Left lobe of liver (tissue), 2 donors: ENCODE measurements at places on chromosomes 5 and 9. TPM values are rescaled to one million over a fixed set of nuclear protein-coding genes. Genes with fewer than 3 reads are reported as not detected.

- DNase-seq: no peak
Observed at GRCh38 chr5:68648944-68649857, 433.6 kb downstream of the PIK3R1 start.

GRCh38 chr9:87862536-87863268 is 20.0 kb upstream of the SPATA31E1 start:
- DNase-seq: peak; percentile 28

DNA sequence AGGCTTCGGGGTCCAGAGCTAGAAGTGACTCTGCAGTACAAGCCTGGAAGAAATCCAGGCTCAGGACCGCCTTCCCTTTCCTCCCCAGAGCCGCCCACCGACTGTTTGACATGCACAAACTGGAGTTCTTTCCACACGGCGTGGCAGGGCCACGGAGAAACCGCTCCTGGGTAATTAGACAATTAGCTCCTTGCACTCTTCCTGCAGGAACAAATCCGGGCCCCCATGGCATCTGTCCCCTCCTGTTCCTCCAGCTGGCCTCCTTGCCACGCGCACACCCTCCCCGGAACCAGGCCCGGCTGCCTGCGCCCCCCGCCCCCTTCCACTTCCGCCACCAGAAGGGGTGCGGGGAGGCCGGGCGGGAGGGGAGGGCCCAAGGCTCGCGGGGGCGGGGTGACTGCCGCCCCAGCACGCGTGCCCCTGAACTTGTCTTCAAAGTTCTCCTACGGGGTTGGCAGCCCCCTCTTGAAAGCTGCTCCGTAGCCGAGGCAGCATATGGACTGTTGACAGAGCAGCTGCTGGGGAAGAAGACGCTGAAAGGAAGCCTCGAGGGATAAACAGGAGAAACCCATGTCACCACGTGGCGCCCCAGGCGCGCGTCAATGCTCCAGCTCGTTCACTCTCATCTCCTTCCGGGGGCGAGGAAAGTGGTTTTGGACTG is 74.3 kb downstream of the SEC61B start:
- no peak for DNase-seq

GRCh38 chr5:112657804-112658203 is 79.9 kb upstream of the APC start:
- DNase-seq: no peak

DNA sequence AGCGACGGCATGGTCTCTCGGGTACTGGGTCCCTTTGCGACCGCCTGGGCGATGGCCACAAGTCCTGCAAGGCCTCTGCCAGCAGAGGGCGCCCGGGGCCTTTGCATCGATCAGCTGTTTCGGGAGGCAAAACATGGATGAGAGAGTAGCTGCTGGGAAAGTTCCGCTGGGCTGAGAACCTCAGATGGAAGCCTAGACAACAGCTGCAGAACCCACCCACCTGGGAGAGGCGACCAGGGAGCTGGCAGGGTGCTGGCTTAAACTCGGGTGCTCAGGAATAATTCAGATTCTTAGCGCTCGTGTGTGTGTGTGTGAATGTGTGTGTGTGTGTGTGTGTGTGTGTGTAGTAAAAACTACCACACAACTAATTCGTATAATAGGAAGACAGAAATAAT is 50.0 kb downstream of the TRIM32 start:
- peak; percentile 73 for DNase-seq

DNA sequence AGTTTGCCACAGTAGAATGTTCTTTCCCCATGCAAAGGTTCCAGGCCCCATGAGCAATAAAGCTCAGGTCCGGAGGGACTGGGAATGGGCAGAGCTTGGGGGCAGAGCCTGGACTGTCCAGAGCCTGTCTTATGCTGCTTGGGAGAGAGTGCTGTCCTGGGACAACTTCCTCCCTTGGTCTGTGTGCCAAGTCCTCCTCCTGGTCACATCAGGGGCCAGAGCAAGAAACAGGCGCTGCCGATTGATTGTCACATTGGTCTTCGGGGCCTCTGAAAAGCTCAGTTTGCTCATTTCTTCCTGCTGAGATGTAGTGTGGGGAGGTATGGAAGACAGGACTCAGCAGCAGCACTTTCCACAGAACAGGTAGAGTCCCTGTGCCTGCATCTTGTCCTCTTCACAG is 54.0 kb upstream of the FCN1 start:
- peak; percentile 35 for DNase-seq

DNA sequence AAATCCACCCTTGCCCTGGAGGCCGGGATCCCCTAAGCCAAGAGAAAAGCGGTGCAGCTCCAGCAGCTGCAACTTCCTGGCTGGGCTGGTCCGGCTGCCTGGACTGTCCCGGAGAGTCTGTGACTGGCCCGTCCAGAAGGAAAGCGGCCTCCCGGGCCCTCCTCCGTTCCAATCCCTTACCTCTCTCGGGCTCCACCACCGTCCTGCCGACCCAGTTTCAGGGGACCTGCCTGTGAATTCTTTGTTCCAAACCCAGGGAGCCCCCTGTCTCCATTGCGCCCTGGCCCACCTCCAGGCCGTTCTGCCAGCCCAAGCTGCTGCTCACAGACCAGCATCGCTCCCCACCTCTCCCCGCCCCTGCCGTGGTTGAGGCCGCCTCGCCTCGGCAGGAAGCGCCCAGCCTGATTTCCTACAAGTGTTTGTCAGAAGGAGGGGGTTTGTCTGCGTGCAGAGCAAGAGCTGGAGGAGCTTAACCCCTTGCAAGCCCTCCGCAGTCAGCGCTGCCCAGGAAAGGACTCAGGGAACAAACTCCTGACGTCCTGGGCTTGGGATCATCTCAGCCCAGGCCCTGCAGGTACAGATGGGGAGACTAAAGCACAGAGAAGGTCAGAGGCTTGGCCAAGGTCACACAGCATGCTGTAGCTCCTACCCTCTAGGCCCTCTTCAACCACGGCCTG is at the start of gene AKNA:
Gene AKNA, minus strand, starts transcription at position 303 of the 677 bp plus-strand sequence. CDS start 6,649 bp downstream, outside the sequence.
- no peak for DNase-seq

DNA sequence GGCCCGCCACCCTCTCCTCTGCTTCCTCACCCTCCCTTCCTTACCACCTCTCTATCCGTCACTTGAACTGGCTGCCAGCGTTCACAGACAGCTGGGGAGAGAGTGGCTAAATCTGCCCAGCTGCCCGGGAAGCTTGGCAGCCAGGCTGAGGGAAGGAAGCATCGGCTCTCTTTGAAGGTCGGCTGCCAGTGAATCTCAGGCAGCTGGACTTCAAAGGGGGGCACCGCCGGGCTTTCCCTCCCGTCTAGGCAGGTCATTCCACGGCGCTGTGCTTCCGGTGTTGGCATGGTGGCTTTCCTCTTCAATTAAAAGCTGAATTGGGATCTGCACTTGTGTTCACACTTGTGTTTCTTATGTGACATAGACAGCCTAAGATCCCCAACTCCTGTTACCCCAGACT is 174.0 kb downstream of the GDNF start:
- no peak for DNase-seq

DNA sequence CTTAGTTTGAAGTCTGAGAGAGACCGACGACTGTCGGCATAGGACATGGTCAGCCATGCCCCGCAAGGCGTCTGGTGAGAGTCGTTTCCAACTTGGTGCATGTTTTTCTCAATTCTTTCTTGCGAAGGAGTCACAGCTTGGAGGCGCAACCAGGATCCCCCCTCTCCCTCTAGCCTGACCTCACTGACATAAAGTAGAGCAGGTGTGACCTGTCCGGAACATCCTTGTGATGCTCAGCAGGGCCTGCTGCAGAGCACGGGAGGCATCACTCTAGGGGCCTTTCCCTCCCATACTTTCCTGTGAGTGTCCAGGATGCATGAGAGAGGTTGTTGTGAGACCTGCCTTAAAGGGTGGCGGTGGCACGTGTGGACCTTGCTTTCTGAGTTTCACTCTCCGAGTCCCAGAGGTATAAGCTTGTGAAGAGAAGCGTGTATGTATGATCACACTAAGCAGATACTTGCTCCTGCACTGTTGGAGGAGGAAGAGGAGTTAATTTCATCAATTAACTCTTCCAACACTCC is 5.0 kb downstream of the TENT4A start:
- peak; percentile 34 for DNase-seq

- no peak for DNase-seq
Observed at GRCh38 chr9:85688361-85688760, 53.4 kb downstream of the AGTPBP1 start.

DNA sequence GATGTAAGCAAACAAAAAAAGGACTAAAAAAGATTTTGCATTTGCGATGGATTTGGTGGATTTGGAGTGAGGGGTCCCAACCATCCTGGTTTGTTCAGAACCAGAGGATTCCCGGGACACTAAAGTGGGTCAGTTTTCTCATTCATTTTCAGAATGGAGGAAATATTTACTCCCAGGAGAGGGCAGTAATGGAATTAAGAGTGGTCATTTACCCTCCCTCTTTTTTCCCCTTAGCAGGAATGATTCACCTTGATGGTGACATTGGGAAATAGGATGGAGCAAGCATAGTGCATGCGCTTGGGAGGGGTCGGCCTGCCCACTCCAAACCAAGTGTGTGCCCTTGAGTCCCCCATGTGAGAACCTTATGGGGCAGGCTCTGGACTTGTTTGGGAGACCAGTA is 164.2 kb upstream of the PUM3 start:
- DNase-seq: no peak

- DNase-seq: peak; percentile 69
Observed at GRCh38 chr9:92385477-92385876, 18.9 kb downstream of the OGN start.

GRCh38 chr9:100324594-100325200 is 28.0 kb downstream of the TEX10 start:
- DNase-seq: no peak

GRCh38 chr5:63249960-63250359 is 671.3 kb downstream of the LRRC70 start:
- no peak for DNase-seq

DNA sequence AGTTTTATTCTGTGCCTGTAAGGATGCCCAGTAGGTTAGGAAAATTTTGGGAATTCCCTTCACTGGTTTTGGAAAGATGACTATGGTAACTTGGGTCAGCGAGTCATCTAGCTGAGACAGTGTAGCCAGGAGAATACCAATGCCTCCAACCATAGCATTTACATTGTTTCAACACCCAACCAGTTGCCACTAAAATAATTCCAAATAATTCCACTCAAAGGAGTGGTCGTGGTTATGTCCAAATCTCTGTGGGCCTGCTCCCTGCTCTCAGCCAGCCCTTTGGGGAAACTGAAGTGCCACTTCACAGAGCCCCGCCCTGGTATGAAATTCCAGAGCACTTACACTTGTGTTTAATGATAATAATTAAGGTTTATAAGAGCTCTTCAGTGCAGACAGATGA is 310.5 kb downstream of the PLK2 start:
- no peak for DNase-seq

GRCh38 chr5:118125687-118126086 is 862.7 kb downstream of the DTWD2 start:
- no peak for DNase-seq

- no peak for DNase-seq
Observed at GRCh38 chr5:168793841-168794837, 215.0 kb upstream of the PANK3 start.

GRCh38 chr5:76153271-76153670 is 70.1 kb downstream of the SV2C start:
- DNase-seq: no peak

- peak; percentile 54 for DNase-seq
Observed at GRCh38 chr5:157917899-157918809, 59.2 kb upstream of the CLINT1 start.

GRCh38 chr5:84603568-84604185 is 219.0 kb upstream of the EDIL3 start:
- no peak for DNase-seq

- no peak for DNase-seq
Observed at GRCh38 chr5:9715891-9716335, 85.8 kb upstream of the TAS2R1 start.

DNA sequence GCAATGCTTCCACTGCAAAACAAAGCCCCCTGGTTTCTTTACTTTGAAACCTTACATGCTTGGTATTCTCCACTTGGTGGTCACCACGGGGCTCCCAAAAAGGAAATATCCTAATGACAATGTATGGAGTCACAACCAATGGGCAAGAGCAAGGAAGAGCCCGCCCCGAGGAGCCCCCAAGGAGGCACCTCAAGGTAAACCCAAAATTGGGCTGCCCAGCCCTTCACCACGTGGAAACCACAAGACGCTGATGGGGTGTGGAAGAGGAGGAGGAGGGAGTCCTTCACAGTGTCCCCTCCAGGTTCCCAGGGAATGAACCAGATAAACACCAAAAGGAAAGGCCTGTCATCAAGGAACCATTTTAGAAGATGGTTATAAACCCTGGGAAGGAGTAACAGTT is 3.8 kb downstream of the ROR2 start:
- no peak for DNase-seq

GRCh38 chr9:374736-375135 is 160.1 kb downstream of the DOCK8 start:
- DNase-seq: no peak

GRCh38 chr5:74241751-74242140 is 398.8 kb downstream of the ENC1 start:
- DNase-seq: no peak

DNA sequence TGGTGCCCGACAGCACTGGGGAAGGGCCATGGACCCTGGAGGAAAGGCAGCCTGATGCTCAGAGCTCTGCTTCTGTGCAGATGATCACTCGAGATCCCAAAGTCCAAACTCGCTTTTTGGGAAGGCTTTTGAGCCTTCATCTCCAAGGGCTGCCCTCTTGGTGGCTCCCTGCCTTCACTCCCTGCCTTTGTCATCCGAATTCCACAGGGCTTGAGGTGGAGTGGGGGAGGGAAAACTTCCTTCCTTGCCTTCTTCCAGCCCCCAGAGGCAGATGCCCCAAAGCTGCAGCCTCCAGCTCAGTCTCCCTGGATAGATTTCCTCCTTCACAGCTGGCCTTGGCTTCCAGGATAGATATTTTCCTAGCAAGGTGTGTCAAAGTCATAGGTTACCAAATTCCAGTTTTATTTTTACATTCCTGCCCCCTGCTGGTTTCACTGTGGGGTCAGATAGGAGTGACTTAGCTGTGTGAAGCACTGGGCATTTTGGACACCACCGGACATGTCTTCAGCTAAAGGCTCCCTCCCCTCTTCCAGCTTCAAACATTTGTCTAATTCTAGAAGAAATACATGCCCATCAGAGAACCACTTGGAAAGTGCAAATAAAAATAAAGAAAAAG is 268.2 kb downstream of the HSPA4 start:
- DNase-seq: no peak

Gene COL23A1
- total RNA-seq: 1.2 TPM

Gene LHX3
- total RNA-seq: not detected

Gene IFNA4
- total RNA-seq: not detected

Gene CDC25C
- total RNA-seq: not detected

Gene PTAR1
- total RNA-seq: 23.1 TPM

Gene FGD3
- total RNA-seq: 2.3 TPM

Gene TMEM174
- total RNA-seq: not detected

Gene PIP5K1B
- 0.30 TPM for total RNA-seq

Gene FBXL7
- total RNA-seq: 1.1 TPM

Gene CDX1
- 0.15 TPM for total RNA-seq

Gene PCA3
- total RNA-seq: 0.60 TPM
